ENCODE measurements at places on chromosomes 6 and 20. TPM values are rescaled to one million over a fixed set of nuclear protein-coding genes. Genes with fewer than 3 reads are reported as not detected.
A peak's percentile ranks its signal among the peaks of the same experiment; 100 is the strongest.

DNAH8 gene
- total RNA-seq: under 0.01 TPM

FAM83C gene
- total RNA-seq: not detected

GLYATL3 gene
- total RNA-seq: not detected

ELOVL4 gene
- total RNA-seq: 2.3 TPM

CCN6 gene
- not detected for total RNA-seq

FNDC11 gene
- total RNA-seq: 0.28 TPM

LGSN gene
- not detected for total RNA-seq

NFKBIE gene
- 7.5 TPM for total RNA-seq

BTN1A1 gene
- total RNA-seq: not detected

RNF182 gene
- total RNA-seq: 6.4 TPM

GRCh38 chr20:6029538-6029937, 24.3 kb downstream of the LRRN4 start:
- DNase-seq: no peak

DNA sequence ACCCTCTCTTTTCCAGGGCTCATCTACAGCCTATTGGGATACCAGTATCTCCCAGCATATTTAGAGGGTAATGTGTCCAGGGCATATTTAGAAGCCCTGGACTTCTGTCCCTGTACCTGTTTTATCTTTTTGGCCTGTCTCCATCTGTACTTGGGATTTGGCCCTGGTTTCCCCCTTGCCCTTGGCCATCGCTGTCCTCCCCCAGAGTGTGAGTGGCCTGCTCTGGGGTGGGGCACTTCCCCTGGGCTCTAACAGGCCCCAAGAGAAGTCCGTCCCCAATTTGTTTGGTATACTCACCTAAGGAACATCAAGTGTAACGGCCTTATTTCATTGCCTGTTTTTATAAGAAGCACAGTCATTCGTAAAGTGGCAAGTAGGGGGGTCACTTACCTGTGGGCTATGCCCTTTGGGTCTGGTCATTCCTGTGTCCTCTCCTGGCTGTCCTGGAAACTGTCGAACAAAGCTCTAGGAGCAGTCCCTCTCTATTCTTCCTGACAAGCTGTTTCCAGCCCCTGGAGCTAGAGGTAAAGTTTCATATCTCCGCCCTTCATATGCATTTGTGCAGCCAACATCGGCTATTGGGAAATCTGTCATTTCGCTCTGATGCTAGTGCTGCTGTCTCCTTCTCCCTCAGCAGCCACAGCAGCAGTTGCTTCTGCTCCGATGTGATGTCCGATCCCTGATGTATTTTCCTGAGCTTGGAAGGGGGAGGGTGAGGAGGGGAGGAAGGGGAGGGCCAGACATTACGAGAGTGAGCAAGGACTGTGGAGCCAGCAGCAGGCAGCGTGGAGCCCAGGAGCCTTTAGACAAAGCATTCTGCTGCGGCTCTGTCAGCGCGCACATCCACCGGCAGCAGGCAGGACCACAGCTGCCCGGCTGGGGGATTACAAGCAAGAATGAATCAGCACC, 83.4 kb downstream of the TCP11 start:
- no peak for DNase-seq

DNA sequence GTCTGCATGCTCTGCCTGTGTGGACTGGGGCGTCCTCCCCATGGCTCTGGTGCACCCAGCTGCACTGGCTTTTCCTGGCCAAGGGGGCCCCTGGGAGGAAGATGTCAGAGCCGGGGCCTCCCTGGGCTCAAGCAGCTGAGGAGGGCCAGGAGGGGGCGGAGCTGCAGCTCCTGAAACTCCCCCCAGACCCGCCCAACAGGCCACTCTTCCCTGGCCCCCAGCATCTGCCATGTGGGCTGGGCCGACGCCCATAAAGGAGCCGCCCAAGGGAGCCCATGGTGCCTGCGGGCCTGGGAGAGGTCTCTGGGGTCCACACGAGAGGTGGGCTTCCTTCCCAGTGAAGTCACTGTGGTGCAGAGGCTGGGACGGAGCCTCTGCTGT, 4.0 kb downstream of the RBBP8NL start:
- DNase-seq: no peak

GRCh38 chr6:52953911-52954839, 40.9 kb downstream of the GSTA4 start:
- no peak for DNase-seq

- DNase-seq: no peak
Observed at GRCh38 chr6:34239500-34239825, 2.8 kb downstream of the HMGA1 start.

GRCh38 chr6:31128093-31128676, 7.9 kb upstream of the CDSN start:
- DNase-seq: peak; percentile 24

DNA sequence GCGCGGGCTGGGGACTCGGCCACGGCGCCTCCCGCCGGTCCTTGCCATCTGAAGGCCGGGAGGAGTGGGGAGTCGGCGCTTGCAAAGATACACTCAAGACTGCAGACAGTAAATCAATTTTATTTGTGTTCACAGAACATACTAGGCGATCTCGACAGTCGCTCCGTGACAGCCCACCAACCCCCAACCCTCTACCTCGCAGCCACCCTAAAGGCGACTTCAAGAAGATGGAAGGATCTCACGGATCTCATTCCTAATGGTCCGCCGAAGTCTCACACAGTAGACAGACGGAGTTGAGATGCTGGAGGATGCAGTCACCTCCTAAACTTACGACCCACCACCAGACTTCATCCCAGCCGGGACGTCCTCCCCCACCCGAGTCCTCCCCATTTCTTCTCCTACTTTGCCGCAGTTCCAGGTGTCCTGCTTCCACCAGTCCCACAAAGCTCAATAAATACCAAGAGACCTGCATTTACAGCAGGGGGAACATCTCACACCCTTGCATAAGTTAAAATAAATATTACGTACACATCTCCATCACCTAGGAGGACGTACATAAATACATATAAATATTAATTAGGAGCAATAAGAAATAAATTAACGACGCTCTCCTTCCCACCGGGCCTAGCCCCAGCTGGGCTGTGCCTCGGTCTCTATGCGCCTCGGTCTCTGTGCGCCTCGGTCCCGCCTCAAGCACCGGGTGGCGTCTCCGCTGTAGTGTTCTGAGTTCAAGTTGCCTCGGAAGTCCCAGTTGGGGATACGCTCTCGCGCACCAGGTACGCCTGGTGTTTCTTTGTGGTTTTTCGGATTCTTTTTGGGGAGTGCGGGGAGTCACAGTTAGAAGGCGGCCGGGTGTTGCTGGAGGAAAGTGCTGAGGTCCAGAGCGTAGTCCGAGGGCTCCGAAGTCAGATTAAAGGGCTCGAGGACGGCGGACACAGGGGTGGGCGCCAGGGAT, 889 bp upstream of the FLOT1 start:
- peak; percentile 33 for DNase-seq

- no peak for DNase-seq
Observed at GRCh38 chr20:13841206-13841605, 56.4 kb downstream of the NDUFAF5 start.

DNA sequence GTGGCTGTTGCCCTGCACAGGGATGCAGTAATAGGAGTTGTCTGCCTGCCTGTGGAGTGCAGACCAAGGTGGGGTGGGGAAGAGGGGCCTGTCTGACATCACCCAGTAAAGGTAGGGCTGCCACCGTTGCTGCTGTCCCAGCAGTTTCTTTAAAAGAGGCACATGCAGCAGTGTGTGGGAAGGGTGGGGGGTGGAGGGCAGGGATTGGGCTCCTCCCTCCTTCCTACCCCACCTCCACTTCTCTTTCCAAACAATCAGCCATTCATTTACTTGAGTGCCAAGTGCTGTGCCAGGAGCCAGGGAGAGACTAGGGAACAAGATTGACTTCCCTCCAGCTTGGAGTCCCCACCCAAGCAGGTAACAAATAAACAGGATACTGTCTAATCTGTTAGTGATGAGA, 66.8 kb upstream of the MYL9 start:
- no peak for DNase-seq

- DNase-seq: no peak
Observed at GRCh38 chr6:74320074-74320473, 624.1 kb downstream of the CD109 start.

DNA sequence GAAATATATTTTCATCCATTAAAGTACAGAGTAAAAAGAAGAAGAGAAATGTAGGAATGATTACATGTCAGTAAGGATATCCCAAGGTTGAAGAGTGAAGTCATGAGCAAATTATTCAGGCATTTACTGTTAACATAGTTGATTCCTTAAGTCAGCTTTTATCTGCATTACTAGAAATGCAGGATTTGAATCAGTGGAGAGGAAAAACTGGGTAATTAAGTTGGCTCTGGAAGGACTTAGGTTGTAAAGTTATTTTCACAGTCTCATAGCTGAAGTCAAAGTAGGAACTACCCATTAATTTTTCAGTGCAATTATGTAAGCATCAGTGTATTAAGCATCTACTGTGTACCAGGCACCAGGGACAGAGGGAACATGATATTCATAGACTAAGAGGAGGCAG, 7.8 kb downstream of the NAA20 start:
- peak; percentile 70 for DNase-seq

- DNase-seq: no peak
Observed at GRCh38 chr6:81878479-81878878, 126.0 kb upstream of the TENT5A start.

DNA sequence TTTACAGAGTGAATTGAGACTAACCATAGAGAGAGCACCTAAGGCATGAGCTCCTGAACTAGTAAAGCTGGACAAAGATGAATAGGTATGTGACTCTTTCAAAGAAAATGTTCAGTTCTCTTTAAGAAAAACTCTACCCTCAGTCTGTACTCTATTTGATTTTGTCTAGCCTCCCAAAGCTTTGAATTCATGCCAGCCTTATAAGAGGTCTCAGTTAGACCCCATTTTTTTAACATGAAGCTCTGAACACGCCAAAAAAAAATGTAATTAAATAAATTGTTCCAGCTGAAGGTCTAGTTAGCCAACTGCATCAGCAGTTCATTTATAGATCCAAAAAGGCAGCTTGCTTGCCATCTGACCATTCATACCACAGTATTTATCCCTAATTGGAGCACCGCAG, 71.6 kb downstream of the COL9A1 start:
- DNase-seq: no peak

GRCh38 chr6:34718976-34719375, 22.4 kb upstream of the ILRUN start:
- DNase-seq: no peak

DNA sequence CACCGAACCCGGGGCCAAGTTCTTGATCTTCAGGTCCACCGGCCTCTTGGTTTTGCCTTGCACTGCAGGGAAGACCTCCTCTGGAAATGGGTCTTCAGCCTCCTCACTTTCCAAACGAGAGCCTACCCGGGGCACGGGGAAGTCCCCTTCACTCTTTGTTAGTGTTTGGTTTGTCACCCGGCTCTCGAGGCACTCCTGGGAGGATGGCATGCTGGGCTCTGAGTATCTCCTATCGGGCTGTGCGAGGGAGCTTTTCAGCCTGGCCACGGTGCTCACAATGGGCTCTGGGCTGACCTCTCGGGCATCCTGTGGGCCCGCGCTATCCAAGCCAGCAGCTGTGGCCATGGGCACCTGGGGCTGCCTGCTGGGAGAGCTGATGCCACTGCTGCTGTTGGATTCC, 8.1 kb downstream of the TAGAP start:
- DNase-seq: no peak

DNA sequence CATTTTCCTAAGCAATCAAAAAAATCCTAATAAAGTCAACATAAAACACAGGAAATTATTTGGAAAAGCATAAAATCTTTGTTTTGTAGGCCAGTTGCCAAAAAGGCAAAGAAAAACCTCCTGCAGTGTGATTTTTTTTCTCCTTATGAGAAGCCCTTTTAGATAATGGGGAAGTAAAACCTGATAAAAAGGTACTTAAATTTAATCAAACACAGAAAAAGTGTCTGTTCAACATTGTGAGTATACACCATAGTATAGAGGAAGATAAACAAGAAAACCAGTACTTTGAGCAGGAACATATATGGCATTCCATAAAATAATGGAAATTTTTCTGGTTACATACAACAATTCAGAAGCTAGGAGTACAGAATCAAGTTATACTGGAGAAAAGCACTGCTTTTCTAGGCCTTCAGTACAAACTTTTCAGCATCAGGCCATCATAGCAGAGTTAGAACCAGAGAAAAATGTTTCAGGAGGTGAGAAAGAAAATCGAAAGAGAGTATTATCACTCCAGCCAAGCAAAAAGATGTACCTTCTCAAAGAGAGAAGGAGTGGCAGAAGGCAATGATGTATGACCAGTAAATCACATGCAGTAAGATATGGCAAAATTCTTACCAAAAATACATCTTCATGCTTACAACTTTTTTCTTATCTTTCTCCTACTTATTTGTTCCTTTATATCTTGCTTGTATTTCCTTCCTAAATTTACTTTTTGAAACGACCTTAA, 494.9 kb downstream of the KIF16B start:
- DNase-seq: no peak

DNA sequence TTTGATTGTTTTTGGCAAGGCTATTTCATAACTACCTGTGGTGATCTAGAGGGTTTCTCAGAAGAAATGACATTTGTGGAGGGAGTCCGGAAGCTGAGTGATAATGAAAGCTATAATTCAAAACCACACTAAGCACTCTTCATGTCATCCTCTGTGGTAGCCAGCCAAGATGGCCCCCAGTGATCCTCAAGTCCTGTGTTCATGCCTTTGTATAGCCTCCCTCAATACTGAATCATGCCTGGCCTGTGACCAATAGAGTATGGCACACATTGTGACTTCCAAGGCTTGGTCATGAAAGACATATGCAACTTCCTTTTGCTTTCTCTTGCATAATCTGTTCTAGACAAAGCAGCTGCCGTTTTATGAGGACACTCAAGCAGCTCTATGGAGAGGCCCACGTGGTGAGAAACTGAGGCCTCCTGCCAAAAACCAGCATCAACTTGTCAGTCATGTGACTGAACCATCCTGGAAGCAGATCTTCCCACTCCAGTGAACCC, 12.8 kb upstream of the DNAAF9 start:
- peak; percentile 41 for DNase-seq

DNA sequence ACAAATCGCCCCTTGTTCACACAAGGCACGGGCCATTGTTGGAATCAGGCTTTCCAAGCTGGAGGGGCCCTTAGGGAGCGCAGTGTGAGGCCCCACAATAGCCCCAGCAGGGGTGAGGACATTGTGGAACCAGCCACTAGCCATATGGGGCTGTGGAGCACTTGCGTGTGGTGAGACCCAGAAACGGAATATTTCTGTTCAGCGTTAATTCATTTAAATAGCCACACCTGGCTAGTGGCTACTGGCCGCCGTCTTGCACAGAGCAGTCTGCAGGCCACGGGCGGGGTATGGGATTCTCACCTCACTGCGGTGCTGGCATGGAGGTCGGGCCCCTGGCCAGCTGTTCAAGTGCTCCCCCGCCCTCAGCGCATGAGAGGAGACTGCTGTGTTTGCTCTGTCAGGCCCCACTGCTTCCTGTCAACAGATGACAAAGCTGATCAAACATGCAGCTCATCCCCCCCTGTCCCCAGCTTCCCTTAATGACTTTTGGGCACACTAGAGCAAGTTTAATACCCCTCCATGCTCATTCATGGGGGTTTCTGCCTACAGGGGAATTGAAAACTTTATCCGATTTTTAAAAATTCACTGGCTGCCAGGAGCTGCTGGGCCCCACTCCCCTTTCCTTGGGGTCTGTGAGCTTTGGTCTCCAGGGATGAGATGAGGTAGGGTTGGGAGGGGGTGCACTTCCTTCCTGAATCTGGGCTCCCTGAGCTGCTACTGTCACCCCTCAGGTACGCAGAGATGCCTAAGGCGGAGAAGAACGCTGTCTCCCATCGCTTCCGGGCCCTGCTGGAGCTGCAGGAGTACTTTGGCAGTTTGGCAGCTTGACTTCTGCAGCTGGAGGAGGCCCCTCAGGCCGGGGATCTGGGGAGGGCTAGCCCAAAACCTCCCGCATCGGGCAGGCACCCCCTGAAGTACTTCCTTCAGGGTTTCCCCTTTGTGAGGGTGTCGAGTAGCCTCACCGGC, 13.6 kb downstream of the ITPA start:
- DNase-seq: no peak

- no peak for DNase-seq
Observed at GRCh38 chr6:12012038-12012557, at the start of gene HIVEP1. Gene HIVEP1 (plus strand): TSS chr6:12012312. CDS start chr6:12015629, 3,317 bp downstream.

- no peak for DNase-seq
Observed at GRCh38 chr6:36130667-36131510, 576 bp downstream of the MAPK13 start.
